ENCODE measurements at places on chromosomes 2 and 18.

DNA sequence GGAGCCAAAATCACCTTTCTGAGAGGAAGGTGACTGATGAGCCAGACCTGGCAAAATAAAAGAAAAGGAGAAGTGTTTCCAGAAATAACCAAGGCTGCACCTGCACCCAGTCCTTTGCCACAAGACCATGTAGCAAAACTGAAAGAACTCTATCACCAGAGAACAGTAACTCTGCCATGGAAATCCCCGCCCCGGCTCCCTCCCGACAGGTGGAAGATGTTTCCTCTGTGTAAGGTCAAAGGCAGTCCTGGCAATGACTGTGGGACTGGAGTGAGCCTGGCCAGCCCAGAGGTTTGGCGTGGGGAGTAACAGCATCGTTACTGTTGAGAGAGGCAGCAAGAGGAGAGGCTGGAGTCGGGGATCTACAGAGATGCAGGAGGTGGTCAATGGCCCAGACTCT is 42.3 kb downstream of the SPRED2 start:
- H3K36me3 ChIP-seq, result no peaks in the 10 kb centered on the region
- no peak overlapping the region for H3K27ac ChIP-seq
- H3K27me3 ChIP-seq, result no peaks in the 10 kb centered on the region
- H3K4me1 ChIP-seq, result peaks cover 18% of the 10 kb centered on the region

DNA sequence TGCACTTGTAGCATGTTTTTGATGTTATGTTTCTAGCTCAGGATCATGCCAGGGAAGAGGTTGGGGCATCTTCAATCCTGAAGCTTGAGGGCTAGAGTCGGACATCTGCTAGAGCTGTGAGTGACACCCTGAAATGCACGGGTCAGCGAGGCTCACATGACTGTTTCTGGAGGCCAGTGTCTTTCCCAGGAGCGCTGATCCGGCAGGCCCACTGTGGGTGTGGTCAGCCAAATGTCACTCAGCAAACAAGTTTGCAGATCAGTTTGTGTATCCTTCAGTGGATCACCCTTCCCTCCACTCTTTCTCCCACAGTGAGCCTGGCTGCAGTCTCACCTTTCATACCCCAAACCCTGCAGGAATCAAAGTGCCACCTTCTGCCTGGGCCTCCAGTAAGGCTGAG is 23.0 kb upstream of the ARHGEF4 start:
- H3K4me1 ChIP-seq, result no peaks in the 10 kb centered on the region
- no peaks in the 10 kb centered on the region for H3K36me3 ChIP-seq
- H3K27me3 ChIP-seq, result no peaks in the 10 kb centered on the region

DNA sequence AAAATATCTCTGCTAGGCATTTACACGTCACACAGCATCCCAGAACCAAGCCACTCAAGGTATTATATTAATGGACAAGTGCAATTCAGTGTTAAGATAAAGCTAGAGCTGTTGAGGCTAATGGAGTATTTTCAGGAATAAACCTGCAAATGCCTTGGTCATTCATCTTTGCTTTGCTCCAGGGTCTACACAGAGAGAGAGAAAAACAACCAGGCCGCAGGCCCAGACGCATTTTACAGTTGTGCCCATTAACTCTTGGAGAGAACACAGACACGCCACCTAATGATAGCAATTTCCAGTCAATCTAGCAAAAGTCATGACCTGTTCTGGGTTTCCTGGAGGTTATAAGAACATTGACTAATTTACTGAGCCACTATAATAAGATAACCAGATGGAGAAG is 829.3 kb downstream of the LRRTM4 start:
- no peaks in the 10 kb centered on the region for H3K27me3 ChIP-seq
- DNase-seq, result no peak
- H3K36me3 ChIP-seq, result no peaks in the 10 kb centered on the region
- no peak overlapping the region for H3K27ac ChIP-seq
- no peaks in the 10 kb centered on the region for H3K4me1 ChIP-seq

DNA sequence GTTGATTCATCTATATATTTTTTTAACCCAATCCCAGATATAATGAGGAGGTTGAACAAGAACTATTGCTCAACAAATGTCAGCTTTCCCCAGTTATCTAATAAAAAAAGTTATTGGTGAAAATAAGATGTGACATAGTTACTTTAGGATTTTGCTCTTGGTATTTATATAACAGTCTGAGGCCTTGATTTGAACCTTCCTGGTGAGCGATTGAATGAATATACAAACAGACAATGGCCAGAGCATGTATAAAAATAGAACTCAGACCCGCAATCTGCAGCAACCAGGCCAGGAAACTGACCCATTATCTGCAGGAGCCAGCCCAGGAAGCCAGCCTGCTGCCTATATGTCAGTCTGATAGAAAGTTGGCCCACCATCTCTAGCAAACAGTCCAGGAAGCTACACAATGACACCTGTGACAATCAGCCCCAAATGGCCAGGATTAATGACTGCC is 81.6 kb downstream of the HS6ST1 start:
- no peaks in the 10 kb centered on the region for H3K36me3 ChIP-seq
- DNase-seq, result no peak
- no peaks in the 10 kb centered on the region for H3K4me1 ChIP-seq
- no peak overlapping the region for H3K27ac ChIP-seq
- no peaks in the 10 kb centered on the region for H3K27me3 ChIP-seq
- no peak overlapping the region for H3K4me3 ChIP-seq

- no peaks in the 10 kb centered on the region for H3K4me1 ChIP-seq
- no peaks in the 10 kb centered on the region for H3K27me3 ChIP-seq
- H3K36me3 ChIP-seq, result no peaks in the 10 kb centered on the region
These were observed 30.5 kb upstream of the ITGA4 start for GRCh38 chr2:181426672-181427071.

DNA sequence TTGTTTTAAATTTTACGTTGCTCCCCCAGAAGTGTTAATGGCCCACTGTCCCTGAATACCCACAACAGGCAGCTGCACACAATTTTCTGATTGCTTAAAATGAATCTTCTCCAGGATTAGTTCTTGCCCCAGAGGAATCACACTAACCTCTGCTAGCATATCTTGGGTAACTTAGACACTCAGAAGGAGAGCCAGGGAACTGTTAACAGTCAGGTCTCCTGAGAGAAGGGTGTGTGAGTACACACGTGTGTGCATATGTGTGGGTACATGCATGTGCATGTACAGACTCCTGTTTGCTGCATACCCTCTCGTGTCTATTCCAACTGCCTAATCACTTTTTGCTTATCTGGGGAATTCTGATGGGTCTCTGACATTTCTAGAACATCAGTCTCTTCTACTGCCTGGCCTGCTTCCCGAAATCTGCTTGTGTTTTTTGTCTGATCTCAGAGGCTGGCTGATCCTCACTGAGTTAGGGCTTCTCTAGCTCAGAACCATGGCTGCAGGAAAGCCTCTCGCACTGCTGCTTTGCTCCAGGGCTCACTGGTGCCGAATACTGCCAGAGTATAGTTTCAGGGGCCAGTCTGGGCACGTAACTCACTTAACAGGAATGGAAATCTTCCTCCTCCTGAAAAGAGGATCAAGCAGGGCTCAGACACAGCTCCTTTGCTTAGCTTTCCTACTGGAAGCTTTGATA is 62.8 kb downstream of the PRELID3A start:
- H3K27me3 ChIP-seq, result no peaks in the 10 kb centered on the region
- H3K4me3 ChIP-seq, result no peak overlapping the region
- DNase-seq, result no peak
- H3K4me1 ChIP-seq, result no peaks in the 10 kb centered on the region
- H3K36me3 ChIP-seq, result no peaks in the 10 kb centered on the region

- no peak overlapping the region for H3K27ac ChIP-seq
- DNase-seq, result peak; percentile 60
- H3K4me1 ChIP-seq, result no peaks in the 10 kb centered on the region
These were observed 97.1 kb downstream of the INHBB start for GRCh38 chr2:120442923-120443571.

- H3K4me1 ChIP-seq, result no peaks in the 10 kb centered on the region
- no peak overlapping the region for H3K4me3 ChIP-seq
- H3K27ac ChIP-seq, result no peak overlapping the region
- H3K36me3 ChIP-seq, result no peaks in the 10 kb centered on the region
These were observed 221.6 kb downstream of the NR4A2 start for GRCh38 chr2:156110890-156111289.

DNA sequence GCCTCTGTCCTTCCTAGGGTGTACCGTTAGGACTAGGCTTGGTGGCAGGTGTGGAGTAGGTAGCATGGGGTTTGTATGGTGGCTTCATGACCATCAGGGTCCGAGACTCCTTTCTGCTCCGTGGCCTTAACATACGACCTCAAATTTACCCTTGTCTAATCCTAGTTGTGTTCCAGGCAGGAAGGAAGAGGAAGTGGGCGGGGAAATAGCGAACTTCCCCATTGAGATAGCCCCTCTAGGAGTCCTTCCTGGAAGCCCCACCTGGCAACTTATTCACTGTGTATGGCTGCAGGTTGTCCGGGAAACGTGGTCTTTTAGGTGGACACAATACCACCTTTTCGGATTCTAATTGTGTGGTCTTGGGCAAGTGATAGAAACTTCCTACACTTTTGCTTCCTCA is 9.3 kb downstream of the CD8A start:
- no peaks in the 10 kb centered on the region for H3K4me1 ChIP-seq
- no peaks in the 10 kb centered on the region for H3K36me3 ChIP-seq
- no peak for DNase-seq
- H3K27ac ChIP-seq, result no peak overlapping the region

DNA sequence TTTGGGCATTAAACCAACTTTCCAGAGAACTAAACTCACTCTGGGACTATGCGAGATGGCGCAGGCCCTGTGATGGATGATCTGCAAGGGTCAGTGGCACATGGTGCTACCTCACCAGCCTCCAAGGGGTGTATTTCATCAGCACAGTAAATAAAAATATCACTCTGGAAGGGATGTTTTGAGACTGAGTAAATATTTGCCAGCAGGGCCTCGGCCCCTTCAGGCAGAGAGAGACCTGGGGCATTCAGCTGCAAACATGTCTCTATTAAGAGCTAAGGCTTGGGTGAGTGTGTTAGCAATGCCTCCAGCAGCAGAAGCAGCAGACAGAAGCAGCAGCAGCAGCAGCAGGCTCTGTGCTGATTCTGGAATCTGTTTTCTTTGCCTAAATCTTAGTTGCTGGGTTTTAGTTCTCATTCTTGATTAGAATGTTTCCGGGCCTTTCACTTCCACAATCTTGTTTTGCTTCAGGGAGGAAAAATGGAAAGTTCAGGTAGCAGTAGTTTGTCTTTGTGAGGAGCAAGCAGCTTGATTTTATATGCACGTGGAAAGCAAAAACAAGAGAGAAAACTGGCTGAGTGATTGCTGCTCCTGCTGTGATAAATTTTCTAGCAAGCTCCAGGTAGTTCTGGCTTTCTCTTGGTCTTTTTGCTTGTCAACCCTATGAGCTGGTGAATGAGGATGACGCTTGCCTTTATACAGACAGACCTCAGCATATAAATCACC is 18.6 kb downstream of the ADCYAP1 start:
- H3K4me1 ChIP-seq, result no peaks in the 10 kb centered on the region
- H3K36me3 ChIP-seq, result no peaks in the 10 kb centered on the region
- H3K27me3 ChIP-seq, result no peaks in the 10 kb centered on the region
- no peak overlapping the region for H3K4me3 ChIP-seq
- no peak overlapping the region for H3K27ac ChIP-seq

- DNase-seq, result no peak
- H3K4me3 ChIP-seq, result no peak overlapping the region
- no peak overlapping the region for H3K27ac ChIP-seq
- H3K27me3 ChIP-seq, result no peaks in the 10 kb centered on the region
- H3K36me3 ChIP-seq, result no peaks in the 10 kb centered on the region
These were observed 48.2 kb upstream of the HS6ST1 start for GRCh38 chr2:128366713-128367511.

DNA sequence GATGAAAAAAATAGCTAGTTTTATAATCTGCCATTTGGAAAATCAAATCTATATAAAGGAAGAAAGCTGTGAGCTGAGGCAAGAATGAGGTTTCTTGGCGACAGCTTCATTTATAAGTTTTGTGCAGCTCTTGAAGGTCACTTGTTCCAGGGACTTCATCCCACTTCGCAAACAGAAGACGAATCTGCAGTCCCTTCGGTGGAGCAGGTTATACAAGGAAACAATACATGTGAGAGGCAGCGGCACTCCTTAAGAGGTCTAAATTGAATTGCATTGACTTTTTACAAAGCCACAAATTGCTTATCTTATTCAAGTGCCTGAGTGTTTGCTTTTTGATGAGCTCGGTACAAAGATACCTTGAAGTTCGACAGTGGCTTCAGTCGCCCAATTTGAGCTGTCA is 72.2 kb downstream of the C1QL2 start:
- no peak overlapping the region for H3K4me3 ChIP-seq
- H3K36me3 ChIP-seq, result no peaks in the 10 kb centered on the region
- no peaks in the 10 kb centered on the region for H3K4me1 ChIP-seq
- H3K27me3 ChIP-seq, result no peaks in the 10 kb centered on the region

- no peak overlapping the region for H3K4me3 ChIP-seq
- no peaks in the 10 kb centered on the region for H3K27me3 ChIP-seq
- no peak overlapping the region for H3K27ac ChIP-seq
- no peak for DNase-seq
These were observed 103.5 kb upstream of the PKDCC start for GRCh38 chr2:41944220-41944880.

DNA sequence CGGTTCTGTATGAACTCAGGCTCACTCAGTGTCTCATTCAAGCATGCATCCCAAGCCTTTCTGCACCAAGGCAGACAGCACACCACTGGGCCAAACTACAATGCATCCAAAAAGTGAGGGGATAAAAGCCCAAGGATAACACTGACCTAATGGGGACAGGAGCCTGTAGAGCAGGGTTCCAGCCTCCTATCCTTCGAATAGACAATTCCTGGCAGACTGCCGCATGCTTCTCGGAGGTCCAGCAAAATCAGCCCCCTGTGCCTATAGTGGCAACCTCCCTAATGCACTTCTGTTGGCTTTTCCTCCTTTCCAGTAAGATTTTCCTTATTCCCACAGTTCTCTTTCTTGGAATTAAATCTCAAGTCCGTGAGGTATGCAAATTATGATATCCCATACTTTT is 44.8 kb upstream of the CAVIN2 start:
- no peaks in the 10 kb centered on the region for H3K4me1 ChIP-seq
- H3K27ac ChIP-seq, result no peak overlapping the region
- DNase-seq, result no peak
- no peak overlapping the region for H3K4me3 ChIP-seq
- no peaks in the 10 kb centered on the region for H3K36me3 ChIP-seq
